ENCODE measurements at places on chromosomes 7 and 10. TPM values are rescaled to one million over a fixed set of nuclear protein-coding genes. Genes with fewer than 3 reads are reported as not detected.

- DNase-seq, result peak; percentile 99
Measured at GRCh38 chr7:117582219-117582704, 102.4 kb downstream of the CFTR start.

DNA sequence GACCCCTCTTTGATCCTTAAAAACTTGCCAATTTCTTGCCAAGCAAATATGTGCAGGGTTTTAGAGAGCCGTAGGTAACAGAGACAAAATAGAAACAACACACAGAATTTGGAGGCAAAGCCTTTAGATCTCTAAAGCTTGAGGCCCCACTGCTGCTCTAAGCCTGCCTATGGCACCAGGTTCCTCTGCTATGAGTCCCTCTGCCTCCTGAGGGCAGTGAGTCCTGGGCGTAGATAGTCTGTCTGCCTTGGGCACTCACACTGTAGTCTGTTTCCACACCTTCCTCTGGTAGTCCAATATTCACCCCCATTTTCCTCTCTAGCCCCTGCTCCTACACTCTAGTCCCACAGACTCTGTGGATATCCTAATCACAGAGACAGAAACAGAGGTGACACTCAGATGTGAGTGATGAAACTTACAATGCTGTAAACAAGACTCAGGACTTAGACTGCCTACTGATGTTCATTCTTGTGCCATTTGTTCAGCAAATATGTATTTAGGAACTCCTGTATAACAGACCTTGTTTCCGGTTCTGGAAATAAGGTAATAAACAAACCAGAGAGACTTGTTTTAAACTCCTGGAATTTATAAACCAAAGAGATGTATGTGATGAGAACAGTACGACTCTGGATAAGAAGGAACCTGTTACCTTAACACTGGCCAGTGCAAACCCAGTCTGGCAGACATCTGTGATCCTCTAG lies 153.3 kb upstream of the PRSS1 start:
- no peak for DNase-seq

DNA sequence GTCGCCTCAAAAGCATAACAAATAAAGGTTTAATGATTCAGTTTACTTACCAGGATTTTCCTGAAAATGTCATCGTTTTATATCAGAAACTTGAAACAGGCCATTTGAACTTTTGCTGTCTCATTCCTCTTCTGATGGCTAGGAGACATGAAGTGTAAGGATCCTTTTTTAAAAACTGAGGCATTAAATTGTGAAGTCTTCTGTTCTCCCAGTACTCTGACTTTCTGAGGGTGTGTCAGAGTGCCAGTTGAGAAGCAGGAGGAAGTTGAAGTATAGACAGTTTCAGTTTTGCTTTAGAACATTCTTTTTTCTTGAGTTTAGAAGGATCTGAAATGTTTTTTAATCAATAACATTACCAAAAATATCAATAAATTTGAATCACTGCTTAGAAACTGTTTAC lies at the start of gene SAMD9L:
TSS of gene SAMD9L (minus strand) at position 242 of the 400 bp plus-strand sequence. CDS start 12,414 bp downstream, outside the sequence.
- peak; percentile 47 for DNase-seq

The WNT2 gene
- 9.9 TPM for total RNA-seq

The TCAF2 gene
- 1.6 TPM for total RNA-seq

DNA sequence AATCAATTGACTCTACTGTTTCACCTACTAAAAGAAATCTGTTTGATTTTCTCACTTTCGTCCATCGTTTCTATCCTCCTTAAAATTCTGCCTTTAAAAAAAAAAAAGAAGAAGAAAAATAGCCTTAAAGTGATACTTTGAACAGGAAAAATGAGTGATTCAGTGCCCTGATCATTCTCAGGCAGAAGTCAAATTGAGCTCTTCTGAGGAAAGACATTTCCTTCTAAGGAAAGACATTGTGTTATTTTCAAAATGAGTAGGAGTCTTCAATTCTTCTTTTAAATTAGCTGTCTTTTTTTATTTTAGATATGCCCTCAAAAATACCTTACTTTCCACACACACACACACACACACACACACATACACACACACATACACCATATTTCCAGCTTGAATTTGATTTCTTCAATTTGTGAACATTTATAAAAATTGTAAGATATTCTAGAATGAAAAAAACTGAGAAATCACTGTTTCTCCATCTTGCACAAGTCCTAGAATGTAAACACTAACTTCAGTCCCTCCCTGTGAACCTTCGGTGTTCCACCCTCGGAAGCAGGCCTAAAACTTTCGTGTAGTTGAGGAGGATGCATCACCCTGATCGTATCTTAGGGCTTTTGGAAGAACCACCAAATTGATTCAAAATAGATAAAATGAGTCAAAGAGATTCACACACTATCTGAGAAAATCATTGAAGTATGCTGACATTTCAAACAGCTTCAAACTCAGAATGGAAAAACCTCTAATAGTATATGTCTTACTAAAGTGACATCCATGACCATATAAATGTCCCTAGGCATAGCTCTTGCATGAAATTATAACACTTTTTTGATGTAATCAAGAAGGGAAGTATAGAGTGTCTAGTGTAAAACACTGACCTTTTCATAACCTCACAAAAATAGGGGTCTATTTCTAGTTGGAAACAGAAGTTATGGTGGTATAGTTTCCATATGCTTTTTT lies 270.8 kb downstream of the GATA3 start:
- DNase-seq, result no peak
